Natural killer cell (primary cell): ENCODE measurements at places on chromosomes 5 and 9. TPM values are rescaled to one million over a fixed set of nuclear protein-coding genes. Genes with fewer than 3 reads are reported as not detected.

The GRXCR2 gene
- not detected for total RNA-seq

The SHISAL2B gene
- total RNA-seq = not detected

The MAMDC2 gene
- 0.10 TPM for total RNA-seq

The SMIM33 gene
- not detected for total RNA-seq

The ERP44 gene
- total RNA-seq = 15.4 TPM

The CCDC180 gene
- 11.9 TPM for total RNA-seq

The EQTN gene
- not detected for total RNA-seq

The FOXI1 gene
- total RNA-seq = not detected

The UAP1L1 gene
- 19.3 TPM for total RNA-seq

The EFCAB9 gene
- not detected for total RNA-seq

The PCA3 gene
- not detected for total RNA-seq

The CEMIP2 gene
- total RNA-seq = 326 TPM

The SOHLH1 gene
- total RNA-seq = not detected

The ZDHHC11B gene
- total RNA-seq = 7.3 TPM

The PHYHD1 gene
- 5.4 TPM for total RNA-seq

The PTGS1 gene
- total RNA-seq = 11.3 TPM

The PRLR gene
- 0.16 TPM for total RNA-seq

The PALM2AKAP2 gene
- not detected for total RNA-seq

The AJM1 gene
- total RNA-seq = 31.5 TPM

The MVB12B gene
- total RNA-seq = 2.0 TPM

The PCDH12 gene
- not detected for total RNA-seq

The TMEM252 gene
- total RNA-seq = not detected

The MCTP1 gene
- 15.1 TPM for total RNA-seq

The TAF1L gene
- total RNA-seq = 0.05 TPM

The CAVIN4 gene
- 0.63 TPM for total RNA-seq

The TMEM215 gene
- not detected for total RNA-seq

The EXD3 gene
- total RNA-seq = 28.0 TPM

The MEGF10 gene
- not detected for total RNA-seq

The C8G gene
- 8.5 TPM for total RNA-seq

The PAXX gene
- total RNA-seq = 161 TPM

The IZUMO3 gene
- total RNA-seq = not detected

The PRRX2 gene
- total RNA-seq = not detected

The CARD9 gene
- 4.0 TPM for total RNA-seq

The CCL21 gene
- total RNA-seq = not detected

The SPEF2 gene
- 6.2 TPM for total RNA-seq

The WDR38 gene
- not detected for total RNA-seq

The SPINK7 gene
- not detected for total RNA-seq

The PCDHGA2 gene
- total RNA-seq = not detected

The SMIM32 gene
- not detected for total RNA-seq

The TXNDC8 gene
- not detected for total RNA-seq

The FGF10 gene
- not detected for total RNA-seq

The SKP2 gene
- total RNA-seq = 15.0 TPM

The HAVCR2 gene
- 92.2 TPM for total RNA-seq

The SELENOP gene
- 0.75 TPM for total RNA-seq

The F12 gene
- total RNA-seq = 0.66 TPM

The PCDHA9 gene
- not detected for total RNA-seq

The IFNK gene
- not detected for total RNA-seq

The DOCK2 gene
- 317 TPM for total RNA-seq

The TMEM174 gene
- not detected for total RNA-seq

The TMC1 gene
- not detected for total RNA-seq
